CD4-positive, alpha-beta T cell treated with Interleukin-1 beta for 1 hour (primary cell): ENCODE measurements at places on chromosomes 4 and X.

DNA sequence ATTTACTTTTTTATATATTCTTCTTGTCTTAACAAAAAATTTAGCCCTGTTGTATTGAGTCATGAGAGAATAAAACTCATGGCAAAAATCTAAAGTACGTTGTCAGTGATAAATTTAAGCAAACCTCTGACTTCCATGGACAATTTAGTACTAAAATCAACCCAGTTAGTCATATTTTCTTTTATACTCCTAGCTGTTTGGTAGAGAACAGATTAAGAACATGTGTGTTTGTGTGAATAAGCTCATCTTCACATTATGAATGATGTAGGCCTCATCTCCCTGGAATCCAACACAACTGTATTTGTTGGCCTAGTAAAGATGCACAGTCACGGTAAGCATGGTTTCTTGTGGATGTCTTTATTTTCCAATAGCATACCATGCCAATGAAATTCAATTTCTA is 40.8 kb upstream of the FAM47B start:
- no peak for DNase-seq

GRCh38 chr4:2006956-2007653 is 1.7 kb downstream of the NELFA start:
- DNase-seq, result no peak

- DNase-seq, result no peak
These were observed 47.7 kb downstream of the RPS6KA3 start for GRCh38 chrX:20218836-20219505.

DNA sequence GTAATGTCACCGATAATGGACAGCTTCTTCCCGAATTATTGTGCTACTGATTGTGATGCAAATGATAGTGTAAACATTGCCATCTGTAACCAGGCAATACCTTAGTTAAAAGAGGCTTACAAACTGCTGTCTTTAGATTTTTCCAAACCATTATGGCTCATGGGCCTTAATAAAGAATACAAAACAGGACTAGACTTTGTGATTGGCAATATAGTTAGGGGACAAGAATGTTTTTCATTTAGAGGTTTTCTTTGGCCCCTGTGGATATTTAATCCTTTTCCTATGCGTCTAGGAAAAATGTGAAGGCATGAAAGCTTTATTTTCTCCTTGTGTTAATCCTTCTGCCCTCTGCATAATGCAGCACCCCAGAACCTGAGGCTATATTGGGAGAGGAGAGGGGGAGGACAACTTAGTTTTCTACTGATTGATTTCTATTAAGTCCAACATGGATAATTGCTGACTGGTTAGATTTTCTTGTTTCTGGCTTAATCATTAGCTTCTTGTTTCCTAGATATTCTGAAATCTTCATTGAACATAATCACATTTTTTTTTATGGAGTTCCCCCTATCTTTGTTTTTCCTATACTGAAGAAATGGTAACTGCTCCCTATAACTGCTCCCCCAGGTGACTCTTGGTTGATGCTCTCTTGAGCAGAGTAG is 1.9 kb downstream of the PRPS1 start:
- no peak for DNase-seq

GRCh38 chrX:142076633-142077032 is 128.5 kb downstream of the MAGEC2 start:
- DNase-seq, result no peak

GRCh38 chrX:139825618-139826017 is 107.2 kb downstream of the ATP11C start:
- no peak for DNase-seq

DNA sequence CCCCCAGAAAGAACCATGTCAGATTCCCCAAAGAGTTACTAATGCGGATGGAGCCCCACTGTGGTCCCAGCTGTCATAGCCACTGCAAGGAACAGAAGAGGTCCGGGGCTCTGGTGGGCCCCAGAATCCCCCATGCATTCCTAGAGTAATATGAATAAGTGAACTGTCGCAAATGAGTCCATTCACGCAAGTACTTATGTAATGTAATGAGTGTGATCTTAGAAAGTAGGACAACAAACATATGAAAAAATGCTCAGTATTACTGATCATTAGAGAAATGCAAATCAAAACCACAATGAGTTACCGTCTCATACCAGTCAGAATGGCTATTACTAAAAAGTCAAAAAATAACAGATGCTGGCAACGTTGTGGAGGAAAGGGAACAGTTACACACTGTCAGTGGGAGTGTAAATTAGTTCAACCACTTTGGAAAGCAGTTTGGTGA is 141.5 kb upstream of the RBPJ start:
- DNase-seq, result no peak

GRCh38 chr4:26071688-26072087 is 157.7 kb downstream of the SMIM20 start:
- no peak for DNase-seq

- DNase-seq, result no peak
These were observed 76.7 kb downstream of the TAB3 start for GRCh38 chrX:30812326-30812725.

GRCh38 chr4:93983140-93983539 is 154.6 kb downstream of the ATOH1 start:
- no peak for DNase-seq

DNA sequence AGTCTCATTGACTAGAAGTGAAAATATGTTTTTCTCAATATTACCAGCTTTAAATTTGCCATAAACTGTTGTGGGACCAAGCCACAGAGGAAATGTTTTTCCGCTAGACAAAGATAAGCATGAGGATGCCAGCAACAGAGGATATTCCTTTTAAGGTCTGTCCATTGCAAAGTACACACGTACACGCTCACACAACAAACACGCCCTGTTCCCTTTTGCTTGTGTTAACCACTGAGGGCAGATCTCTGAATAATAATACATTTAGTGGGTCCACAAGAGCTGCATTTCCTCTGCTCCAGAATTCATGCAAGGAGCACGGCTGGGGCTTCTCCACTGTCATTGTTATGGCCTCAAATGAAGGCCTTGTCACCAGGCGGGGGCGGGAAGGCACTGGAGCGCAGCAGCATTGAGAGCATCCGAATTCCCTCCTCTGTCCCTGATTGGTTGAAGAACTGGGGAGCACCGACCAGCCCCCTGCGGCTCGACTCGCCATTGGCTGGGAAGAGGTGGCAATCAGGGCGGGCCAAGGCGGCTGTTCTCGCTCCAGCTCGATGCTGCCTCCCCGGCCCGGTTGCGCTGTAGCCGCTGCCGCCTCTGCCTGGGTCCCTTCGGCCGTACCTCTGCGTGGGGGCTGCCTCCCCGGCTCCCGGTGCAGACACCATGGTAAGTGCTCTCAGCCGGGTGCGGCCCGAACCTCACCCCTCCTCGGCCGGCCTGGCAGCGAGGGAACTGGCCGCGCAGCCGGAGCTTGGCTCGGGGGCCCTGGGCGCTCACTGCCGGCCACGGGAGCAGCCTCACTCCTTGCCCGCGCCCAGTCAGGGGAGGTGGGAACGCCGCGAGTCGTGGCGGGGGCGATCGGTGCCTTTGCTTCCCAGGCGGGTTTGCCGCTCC is at the start of gene GUCY1B1:
Gene GUCY1B1, plus strand, starts transcription at position 541 of the 891 bp plus-strand sequence. Its CDS starts 120 bp downstream, at position 661.
- peak; percentile 89 for DNase-seq

GRCh38 chrX:47239199-47239598 is 6.4 kb downstream of the USP11 start:
- DNase-seq, result no peak
